Naive thymus-derived CD4-positive, alpha-beta T cell (primary cell): ENCODE measurements at places on chromosomes 11 and 22. TPM values are rescaled to one million over a fixed set of nuclear protein-coding genes. Genes with fewer than 3 reads are reported as not detected.

The SYT13 gene
- not detected for total RNA-seq

DNA sequence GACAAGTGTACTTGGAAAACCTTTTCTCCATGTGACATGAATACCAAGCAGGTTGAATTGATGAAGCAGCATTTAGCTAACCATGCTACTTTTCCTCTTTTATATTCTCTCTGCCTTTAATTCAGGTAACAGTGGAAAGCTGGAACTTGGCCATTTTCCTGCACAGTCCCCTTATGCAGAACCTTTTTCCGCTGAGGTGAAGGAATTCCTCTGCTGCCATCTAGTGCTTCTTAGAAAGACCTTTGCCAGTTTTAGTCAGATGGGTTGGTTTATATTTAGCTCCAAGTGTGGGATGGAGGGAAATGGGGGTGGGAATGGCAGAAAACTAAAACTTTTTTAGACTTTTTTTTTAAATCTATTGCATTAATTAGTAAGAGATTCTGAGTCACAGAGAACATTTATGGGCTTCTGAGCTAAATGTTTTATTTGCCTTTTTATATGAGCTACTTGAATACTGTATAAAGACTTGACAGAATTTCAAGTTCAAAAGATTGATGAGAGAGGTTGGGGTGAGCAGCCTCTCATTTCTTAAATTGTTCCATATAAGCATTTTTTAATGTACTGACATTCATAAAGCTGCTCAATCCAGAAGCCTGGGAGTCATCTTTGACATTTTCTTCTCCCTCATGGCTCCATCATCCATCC, 153.9 kb upstream of the ZC3H12C start:
- DNase-seq, result no peak

DNA sequence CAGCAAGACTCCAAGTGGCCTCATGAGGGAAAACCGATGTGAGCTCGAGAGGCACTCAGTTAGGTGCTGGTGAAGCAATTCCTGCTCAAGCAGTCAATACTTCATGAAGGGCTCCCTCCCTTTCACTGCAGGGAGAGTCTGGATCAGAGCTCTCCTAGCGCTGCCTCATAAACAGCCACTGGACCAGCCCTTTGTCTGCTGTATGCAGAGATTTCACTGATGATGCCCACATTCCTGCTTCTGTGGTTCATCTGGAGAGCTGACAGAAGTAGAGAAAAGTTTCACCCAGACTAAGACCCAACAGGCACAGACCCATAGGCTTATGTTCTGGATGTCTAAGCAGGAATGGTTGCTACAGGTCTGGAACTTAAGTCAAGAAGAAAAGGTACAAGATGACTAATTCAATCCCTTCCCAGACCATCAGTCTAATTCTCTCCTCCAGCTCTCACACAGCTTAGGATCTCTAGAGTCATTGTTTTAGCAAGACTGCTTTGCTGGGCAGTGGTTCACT, 4.0 kb downstream of the UCP2 start:
- DNase-seq, result no peak

The FOLR1 gene
- total RNA-seq, result not detected

- DNase-seq, result no peak
These were observed 8.0 kb downstream of the TUBGCP6 start for GRCh38 chr22:50236731-50237409.

DNA sequence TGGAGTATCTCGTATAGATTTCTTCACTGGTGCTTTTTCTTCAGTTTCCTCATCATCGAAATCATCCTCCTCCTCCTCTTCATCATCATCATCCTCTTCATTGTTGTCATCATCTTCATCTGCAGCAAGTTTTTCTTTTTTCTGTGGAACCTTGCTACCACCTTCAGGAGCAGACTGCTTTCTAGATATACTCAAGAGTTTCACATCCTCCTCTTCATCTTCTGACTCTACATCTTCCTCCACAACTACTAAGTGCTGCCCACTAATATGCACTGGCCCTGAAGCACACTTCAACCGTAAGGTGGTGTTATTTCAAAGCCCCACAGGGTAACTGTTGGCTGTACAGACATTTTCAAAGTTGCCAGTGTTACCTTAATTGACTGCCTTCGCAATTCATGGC, 17.1 kb downstream of the OR2AT4 start:
- DNase-seq, result no peak

The HBB gene
- 56.2 TPM for total RNA-seq
